ENCODE measurements at places on chromosomes 16 and 17.

DNA sequence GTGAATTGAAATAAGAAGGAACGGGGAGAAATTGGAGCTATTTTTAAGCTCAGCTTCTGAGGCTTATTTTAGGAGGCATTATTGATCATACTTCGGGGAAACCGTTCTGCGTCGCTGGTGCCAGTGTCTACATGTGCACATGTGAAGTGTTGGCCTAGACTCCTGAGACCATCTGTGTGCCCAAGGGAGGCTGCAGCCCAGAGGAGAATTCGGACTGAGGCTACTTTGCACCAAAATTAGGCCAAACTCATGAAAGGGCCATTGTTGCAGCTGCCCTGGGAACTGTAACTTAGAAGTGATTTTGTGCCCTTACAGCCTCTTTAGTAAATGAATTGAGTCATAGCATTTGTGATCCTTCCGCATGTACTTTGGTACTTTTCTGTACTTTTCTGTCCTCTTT lies 102.0 kb upstream of the NOL11 start:
- no peak for DNase-seq

GRCh38 chr17:41982026-41982760 lies 15.6 kb downstream of the CNP start:
- no peak for DNase-seq

GRCh38 chr17:80005360-80006338 lies 30.0 kb downstream of the TBC1D16 start:
- DNase-seq, result peak; percentile 90

DNA sequence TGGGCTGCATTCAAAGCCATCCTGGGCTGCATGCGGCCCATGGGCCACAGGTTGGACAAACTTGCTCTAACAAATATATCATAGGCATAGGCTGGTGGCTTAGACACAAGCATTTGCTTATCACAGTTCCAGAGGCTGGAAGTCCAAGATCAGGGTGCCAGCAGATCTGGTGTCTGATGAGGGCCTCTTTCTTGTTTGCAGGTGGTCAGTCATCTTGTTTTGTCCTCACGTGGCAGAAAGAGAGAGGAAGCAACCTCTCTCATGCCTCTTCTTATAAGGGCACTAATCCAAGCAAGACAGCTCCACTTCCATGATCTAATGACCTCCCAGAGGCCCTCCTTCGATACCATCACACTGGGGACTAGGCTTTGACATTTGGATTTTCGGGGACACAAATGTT lies 238.7 kb upstream of the TNRC6C start:
- DNase-seq, result no peak

DNA sequence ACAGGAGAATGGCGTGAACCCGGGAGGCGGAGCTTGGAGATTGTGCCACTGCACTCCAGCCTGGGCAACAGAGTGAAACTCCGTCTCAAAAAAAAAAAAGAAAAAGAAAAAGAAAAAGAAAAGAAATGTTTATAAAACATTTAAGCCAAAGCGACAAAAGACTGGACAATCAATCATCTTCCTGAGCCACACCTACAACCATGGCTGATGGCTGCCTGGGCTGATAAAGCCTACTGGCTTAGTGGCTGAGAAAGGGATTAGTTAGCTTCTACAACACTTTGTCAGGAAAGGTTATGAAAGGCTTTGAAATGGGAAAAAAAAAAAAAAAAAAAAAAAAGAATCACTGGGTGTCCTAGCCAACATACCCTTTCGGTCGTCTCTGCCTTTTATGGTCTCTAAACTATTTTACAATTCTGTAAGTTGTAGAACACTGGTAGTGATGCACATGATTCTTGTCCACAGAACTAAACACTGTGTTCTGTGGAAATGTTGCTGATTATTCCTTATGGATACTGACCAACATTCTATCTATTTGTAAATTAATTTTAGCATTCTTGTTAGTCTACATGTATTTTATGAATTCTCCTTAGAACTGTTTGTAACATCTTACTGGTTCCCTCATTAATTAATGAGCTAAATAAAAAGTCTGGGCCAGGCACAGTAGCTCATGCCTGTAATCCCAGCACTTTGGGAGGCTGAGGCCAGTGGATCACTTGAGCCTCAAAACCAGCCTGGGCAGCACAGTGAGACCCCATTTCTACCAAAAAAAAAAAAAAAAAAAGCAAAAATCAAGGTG lies 45.5 kb downstream of the ZZEF1 start:
- DNase-seq, result no peak

- no peak for DNase-seq
Measured at GRCh38 chr16:7834771-7835431, 502.3 kb downstream of the RBFOX1 start.

- no peak for DNase-seq
Measured at GRCh38 chr17:70609566-70609965, 440.2 kb downstream of the KCNJ2 start.

DNA sequence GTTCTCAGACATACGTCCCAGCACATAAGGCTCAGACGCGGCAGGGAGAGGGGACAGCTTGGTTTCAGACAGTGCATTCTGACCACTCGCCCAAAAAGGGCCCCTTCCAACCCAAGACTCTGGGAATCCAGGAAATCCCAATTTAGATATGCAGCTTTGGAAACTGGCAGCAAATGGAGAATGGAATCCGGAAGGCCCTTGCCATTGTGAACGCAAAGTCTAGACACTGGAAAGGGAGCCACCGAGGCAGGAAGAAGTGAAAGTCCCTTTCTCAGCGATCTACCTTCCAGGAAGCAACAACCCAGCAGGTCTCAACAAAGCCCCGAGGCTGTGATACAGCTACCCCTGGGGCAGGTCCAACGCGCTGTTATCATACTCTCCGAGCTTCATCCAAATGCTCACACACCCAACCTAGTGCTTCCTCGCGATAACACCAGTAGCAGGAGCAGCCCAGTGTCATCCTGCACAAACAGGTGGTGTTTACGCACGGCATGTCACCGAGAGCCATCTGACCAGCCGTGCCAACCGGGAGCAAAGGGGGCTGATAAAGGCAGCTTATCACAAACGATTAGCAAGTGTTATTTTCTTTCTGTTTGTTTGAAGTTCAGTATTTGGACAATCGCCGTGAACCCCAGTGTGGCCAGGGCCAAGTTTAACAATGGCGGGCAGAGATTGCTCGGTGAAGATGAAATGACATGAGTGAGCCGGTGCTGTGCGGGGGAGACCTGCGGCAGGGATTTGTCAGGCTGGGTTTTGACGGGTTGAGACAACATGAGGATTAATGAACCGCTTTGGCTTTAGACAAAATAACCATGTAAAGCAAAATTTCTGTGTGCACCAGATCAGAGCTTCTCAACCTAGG lies 240.6 kb downstream of the FOXL1 start:
- DNase-seq, result no peak

GRCh38 chr17:50181144-50181543 lies 15.3 kb downstream of the SGCA start:
- no peak for DNase-seq

- DNase-seq, result no peak
Measured at GRCh38 chr16:12869698-12870427, 31.5 kb upstream of the SHISA9 start.

DNA sequence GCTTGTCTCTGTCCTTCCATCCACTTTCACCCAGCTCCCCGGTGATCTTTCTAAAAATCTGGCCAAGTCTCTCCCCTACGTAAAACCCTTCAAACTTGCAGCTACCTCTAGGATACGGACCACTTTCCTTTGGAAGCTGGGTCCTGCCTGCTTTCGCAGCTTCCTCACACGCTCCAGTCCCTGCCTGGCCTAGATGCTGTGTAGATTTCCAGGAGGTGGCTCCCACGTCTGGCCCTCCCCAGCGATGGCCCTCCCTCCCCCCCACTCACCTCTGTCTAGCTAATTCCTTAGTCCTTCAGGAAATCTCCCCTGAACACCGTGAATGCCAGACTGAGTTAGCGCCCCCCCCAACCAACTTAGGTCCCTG lies 579 bp upstream of the LRRC59 start:
- DNase-seq, result no peak

- DNase-seq, result no peak
Measured at GRCh38 chr16:10597187-10597601, 16.8 kb upstream of the EMP2 start.

DNA sequence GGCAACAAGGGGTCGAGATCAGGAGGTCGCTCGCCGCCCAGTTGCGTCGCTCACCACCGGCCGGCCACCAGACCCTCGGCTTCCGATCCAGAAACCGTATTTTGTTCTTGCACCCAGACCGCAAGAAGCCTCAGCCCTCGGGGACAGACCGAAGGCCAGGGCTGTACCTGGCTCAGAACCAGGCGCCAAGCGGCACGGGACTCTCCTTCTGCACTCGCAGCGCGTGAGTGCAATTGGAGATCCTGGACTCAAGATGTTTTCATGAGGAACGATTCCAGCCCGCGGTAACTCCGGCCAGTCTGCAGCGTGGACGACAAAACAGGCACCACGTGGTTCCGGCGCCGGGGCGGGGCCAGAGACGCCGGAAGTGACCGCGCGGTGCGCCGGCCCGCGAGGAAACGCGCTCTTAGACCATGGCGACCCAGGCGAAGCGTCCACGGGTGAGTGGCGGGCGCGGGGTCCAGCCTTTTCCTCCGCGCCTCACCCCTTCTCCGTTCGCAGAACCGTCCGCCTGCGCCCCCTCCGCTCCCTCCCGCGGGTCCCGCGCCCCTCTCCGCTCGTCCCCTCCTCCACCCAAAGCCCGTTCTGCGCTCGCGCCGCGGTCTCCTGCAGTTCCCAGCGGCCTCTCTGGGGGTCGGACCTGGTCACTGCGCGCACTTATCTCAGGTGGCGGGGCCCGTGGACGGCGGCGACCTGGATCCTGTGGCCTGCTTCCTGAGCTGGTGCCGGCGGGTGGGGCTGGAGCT lies at the start of gene SETD6:
TSS of gene SETD6 (plus strand) at position 393 of the 746 bp plus-strand sequence. CDS start at position 414, 21 bp downstream.
- peak; percentile 96 for DNase-seq

GRCh38 chr17:55622547-55622946 lies 100.1 kb downstream of the TMEM100 start:
- DNase-seq, result no peak

DNA sequence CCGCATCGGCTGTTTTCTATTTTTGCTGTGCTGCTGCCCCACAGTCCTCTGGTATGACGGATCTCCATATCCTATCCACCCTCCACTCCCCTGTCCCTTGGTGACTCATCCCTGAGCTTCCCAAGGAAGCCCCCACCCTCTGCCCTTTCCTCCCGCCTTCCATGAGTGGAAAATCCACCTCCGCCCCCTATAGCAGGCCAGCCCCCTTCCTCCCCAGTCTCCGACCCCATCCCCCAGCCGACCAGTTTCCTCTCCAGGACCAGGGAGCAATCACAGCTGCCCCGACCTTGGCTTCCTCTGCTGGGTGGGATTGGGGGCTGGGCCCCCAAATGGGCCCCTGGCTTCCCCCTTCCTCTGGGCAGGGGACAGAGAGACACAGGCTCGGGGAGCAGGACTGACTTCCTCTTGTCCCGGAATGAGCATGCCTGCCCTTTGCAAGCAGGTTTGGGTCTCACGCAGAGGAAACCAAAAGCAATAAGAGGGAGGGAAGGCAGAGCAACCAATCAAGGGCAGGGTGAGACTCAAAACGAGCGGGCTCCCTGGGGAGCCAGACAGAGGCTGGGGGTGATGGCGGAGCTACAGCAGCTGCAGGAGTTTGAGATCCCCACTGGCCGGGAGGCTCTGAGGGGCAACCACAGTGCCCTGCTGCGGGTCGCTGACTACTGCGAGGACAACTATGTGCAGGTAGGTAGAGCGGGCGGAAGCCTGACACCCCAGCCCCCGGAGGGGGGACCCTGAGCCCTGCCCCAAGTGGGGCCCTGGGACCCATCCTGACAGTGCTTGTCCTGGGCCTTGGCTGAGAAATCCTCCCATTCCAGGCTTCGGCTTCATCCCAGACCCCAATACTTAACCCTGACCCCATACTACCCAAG lies at the start of the genes ABI3 and GNGT2:
TSS of gene ABI3 (plus strand) at position 550 of the 872 bp plus-strand sequence. CDS start at position 568, 18 bp downstream.
TSS of gene GNGT2 (minus strand) at position 417 of the 872 bp plus-strand sequence. CDS start 3,152 bp downstream, outside the sequence.
- DNase-seq, result no peak

DNA sequence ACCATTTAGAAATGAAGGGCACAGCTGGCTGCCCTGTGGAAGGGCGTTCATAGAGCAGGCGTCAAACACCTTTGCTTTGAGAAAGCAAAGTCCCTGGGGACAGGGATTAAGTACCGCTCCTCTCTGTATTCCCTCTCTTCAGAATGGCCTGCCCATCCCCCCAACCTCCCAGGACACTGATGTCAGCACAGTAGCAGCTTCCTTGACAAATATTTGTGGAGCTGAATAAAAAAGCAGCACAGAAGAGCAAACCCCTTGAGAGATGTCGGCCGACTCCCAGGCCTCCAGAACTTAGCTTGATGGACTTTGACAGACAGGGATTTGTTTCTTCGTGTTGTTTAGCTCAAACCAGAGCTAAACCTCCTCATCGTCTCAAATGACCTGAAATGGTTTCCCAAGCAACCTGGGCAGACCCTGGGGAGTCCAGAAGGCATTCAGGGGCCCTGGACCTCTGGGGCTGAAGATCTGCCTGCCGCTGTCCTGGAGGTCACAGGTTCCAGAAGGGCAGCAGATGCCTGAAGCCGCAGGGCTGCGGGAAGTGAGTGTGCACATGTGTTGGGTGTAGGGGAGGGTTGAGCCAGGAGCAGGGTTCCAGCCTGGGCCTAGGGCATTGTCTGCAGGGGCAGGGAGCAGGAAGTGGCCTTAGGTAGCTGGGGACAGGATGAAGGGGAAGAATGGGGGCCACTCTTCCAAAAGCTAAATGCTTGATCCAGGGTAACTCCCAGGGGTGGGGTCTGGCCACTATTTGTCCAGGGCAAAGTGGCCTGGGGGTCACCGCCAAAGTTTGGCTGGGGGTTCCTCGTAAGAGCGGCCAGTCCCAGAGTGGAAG lies 42.3 kb upstream of the NKD1 start:
- peak; percentile 6 for DNase-seq

GRCh38 chr16:27441998-27442397 lies 40.0 kb downstream of the IL21R start:
- DNase-seq, result no peak

DNA sequence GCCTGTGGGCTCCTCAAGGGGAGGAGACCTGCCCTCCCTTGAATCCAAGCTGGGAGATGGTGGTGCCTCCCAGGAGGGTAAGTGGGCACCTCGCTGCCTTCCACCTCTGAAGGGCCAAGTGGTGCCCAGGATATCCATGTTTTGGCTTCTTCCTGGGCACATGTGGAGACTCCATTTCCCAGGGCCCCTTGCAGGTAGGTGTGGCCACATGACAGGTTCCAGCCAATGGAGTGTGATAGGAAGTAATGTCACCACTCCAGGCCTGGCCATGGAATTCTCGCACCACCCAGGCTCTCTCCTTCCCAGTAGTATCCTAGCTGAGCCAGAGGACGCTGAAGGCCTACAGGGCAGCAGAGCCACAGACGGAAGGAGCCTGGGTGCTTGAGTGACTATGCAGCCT lies 17.6 kb upstream of the PEMT start:
- no peak for DNase-seq
